CD4-positive, alpha-beta T cell treated with Interleukin-17A for 4 hours (primary cell): ENCODE measurements at places on chromosomes 2 and 18.

DNA sequence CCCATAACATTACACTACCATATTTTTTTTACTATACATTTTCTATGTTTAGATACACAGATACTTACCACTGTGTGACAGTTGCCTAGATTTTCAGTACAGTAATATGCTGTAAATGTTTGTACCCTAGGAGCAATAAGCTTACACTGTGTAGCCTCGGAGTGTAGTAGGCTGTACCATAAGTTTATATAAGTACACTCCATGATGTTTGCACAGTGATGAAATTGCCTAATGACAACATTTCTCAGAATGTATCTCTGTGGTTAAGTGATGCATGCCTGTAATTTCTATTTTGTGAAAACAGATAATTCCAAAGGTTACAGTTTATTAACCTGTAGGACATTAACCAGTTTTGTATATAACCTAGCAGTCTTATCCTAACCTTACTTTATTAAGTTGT is 128.1 kb upstream of the RBMS1 start:
- DNase-seq = no peak

DNA sequence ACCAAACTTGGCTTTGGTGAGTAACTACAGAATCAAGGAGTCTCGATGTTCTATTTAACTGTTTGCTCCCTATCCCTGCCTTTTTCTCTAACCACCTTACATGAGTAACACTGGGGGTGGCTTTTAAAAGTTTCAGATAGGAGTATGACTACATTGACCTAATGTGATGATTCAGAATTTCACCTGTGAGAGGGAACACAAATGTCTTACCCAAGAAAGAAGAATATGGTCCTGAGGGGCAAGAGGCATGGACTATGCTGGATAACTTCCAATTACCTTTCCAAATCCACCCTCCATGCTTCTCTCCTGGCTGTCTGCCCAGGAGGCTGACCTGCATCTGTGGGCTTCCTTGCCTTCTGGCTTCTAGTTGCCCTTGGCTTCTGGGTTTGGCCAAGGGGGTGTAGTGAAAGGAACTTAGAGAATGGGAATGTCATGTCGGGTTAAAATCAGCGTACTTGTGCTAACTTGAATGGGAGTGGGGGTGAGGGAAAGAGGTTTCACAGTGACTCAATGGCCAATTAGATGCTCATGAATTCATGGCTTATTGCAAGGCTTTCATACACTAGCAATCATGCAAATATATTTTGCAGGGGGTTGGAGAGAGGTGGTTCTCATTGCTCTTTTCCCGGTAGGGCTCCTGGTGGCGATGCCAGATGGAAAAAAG is 5.3 kb upstream of the IL36G start:
- no peak for DNase-seq

DNA sequence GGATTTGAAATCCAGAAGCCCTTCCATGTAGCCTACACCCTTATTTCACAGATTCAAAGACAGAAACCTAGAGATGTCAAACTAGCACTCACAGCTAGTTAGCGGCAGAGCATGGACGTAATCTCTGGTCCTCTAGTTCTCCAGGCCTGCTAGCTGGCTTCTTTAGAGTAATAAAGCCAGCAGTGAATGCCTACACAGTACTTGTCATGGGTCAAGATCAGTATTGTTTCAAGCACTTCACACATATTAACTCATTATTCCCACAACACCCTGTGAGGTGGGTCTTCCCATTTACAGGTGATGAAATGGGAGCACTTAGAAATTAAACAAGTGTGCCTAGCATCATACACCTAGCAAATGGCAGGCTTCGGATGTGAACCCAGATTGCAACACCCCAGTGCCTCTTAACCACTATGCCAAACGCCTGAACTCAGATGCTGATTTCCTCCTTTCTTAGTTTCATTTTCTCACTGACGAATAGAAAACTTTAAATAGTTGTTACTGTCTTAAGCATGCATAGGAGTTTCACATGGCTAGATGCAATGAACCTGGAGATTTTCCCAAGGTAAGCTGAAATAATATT is 14.5 kb upstream of the ZBTB14 start:
- peak; percentile 56 for DNase-seq

DNA sequence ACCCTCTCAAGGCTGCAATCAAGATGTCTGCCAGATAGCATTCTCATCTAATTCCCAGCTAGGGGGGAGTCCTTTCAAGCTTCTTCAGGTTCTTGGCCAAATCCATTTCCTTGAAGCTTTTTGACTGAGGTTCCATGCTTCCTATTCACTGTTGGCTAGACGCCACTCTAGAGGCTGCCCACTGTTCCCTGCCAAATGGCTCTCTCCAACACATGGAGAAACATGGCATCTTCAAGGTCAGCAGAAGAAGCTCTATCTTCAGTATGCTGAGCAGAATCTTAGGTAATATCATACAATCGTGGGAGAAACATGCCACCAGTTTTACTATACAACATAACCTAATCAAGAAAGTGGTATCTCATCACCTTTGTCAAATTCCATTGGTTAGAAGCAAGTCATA is 1985.1 kb upstream of the CELF4 start:
- no peak for DNase-seq

- no peak for DNase-seq
Measured at GRCh38 chr2:217394510-217395351, 534.9 kb upstream of the TNP1 start.

GRCh38 chr18:13470516-13471197 is 252.1 kb downstream of the LDLRAD4 start:
- no peak for DNase-seq

GRCh38 chr2:162017233-162017632 is 56.8 kb downstream of the DPP4 start:
- no peak for DNase-seq

DNA sequence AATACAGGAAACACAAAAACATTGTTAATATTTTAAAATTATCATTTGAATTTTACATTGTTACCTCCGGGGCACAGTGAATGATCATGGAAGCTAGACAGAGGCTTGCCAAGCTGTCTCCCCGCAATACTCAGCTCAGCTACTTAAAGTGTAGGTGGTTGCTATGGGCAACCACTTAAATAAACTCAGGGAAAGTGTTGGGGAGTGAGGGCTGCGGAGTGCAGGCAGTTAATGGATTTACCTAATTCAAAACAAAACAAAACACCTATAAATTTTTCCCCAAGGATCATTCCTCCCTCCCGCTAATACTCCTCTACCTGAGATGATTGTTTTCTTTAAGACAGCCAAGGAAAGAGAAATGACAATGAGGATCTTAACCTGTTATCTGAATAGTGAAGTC is 349.5 kb downstream of the TGIF1 start:
- DNase-seq = no peak

DNA sequence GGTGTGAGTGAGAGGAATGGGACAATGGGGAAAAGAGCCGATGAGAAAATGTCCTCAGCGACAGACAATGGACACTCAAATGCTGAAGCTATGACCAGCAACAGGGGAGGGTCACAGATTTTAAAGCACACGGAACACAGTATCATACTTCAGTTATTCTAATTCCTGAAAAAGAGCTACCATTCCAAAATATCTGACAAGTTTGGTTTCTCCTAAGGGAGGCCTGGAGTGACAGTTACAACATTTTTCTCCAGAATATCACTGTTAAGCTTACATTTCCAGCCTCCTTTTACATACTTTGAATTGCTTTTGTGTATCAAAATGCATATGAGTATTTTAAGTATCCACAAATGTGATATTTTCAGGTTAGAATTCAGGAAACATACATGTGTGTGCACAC is 321.6 kb upstream of the THUMPD2 start:
- DNase-seq = no peak

- DNase-seq = peak; percentile 67
Measured at GRCh38 chr2:28366496-28367282, 26.0 kb upstream of the FOSL2 start.

- DNase-seq = no peak
Measured at GRCh38 chr18:77750006-77750405, 500.4 kb downstream of the GALR1 start.

DNA sequence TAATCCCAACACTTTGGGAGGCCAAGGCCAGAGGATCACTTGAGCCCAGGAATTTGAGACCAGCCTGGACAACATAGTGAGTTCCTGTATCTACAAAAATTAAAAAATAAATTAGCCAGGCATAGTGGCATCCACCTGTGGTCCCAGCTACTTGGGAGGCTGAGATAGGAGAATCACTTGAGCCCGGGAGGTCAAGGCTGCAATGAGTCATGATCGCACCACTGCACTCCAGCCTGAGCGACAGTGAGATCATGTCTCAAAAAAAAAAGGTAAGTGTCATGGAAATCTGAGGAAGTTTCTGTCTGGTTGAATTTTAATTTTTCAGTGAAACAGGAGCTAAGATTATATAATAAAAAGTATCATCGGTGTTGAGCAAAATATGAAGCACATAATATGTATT is 2.5 kb upstream of the C2orf15 start:
- DNase-seq = no peak

- DNase-seq = no peak
Measured at GRCh38 chr2:206086716-206087350, 859 bp upstream of the INO80D start.

- DNase-seq = no peak
Measured at GRCh38 chr2:210611466-210611865, 55.1 kb downstream of the CPS1 start.

GRCh38 chr2:113905886-113906285 is 16.0 kb downstream of the ACTR3 start:
- no peak for DNase-seq

GRCh38 chr2:37301408-37301807 is 23.2 kb downstream of the PRKD3 start:
- no peak for DNase-seq

- no peak for DNase-seq
Measured at GRCh38 chr2:78585871-78586270, 439.6 kb upstream of the REG3G start.

DNA sequence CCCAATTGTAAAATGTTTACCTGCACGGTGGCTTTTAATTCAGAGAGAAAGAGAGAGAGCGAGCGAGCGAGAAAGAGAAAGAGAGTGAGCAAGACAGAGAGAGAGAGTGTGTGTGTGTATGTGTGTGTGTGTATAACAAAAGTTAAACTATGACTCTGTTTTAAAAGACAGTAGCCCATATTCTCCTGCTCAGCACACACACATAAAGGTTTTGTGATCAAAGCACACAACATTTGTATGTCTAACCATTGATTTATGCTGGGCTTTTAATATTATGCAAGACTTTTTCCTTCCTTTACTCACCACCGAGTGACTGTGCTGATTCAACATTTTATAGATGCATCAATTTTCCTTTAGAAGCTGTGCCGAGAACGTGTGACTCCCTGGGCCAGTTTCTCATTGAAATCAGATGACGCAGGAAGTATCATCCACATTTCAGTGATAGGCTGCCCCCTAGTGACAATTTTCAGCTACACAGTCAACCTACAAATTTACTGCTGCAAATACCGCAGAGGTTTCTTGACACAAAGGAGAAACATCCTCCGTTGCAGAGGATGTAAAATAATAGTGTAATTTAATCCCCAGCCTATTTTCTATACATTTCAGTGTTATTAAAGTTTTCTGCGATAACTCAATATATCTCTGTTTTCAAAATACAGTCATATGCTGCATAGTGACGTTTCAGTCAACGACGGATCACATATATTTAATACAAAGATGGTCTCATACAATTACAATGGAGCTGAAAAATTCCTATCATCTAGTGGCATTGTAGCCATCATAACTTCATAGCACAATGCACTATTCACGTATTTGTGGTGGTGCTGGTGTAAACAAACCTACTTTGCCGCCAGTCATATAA is 165.9 kb upstream of the TANK start:
- peak; percentile 80 for DNase-seq

- no peak for DNase-seq
Measured at GRCh38 chr2:205913668-205914067, 172.3 kb downstream of the INO80D start.

DNA sequence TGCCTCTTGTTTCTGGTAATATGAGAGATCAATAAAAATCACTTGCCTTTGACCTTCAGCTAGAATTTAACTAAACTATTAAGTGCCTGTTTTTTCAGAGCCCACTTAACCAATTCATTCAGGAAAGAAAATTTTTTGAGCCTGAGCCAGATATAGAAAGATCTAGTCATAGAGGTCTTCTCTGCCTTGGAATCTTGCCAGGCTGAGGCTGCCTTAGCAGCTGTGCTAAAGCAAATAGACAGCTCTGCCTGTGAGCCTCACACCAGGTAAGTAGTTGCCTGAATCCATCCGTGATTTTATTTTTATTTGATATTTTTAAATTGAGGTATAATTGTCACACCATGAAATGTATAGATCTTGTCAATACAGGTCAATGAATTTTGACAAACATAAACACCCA is 27.4 kb downstream of the EVX2 start:
- no peak for DNase-seq

DNA sequence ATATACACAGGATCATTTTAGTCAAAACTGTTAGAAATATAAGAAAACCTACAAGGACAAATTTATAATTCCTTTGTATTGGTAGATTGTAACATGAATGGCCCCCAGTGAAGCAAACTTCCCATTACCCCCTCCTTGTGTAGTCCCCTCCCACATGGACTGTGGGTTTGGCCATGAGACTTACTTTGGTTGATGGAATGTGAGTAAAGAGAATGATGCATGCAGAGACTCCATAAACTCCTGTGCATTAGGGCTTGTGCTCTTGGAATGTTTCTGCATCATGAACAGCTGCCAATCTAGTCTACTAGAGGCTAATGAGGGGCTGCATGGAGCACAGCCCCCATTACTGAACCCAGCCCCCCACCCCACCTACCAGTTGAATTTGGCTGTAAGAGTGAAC is 8.3 kb upstream of the TGFA start:
- DNase-seq = no peak

- DNase-seq = no peak
Measured at GRCh38 chr18:35095983-35096676, 54.9 kb downstream of the MAPRE2 start.

DNA sequence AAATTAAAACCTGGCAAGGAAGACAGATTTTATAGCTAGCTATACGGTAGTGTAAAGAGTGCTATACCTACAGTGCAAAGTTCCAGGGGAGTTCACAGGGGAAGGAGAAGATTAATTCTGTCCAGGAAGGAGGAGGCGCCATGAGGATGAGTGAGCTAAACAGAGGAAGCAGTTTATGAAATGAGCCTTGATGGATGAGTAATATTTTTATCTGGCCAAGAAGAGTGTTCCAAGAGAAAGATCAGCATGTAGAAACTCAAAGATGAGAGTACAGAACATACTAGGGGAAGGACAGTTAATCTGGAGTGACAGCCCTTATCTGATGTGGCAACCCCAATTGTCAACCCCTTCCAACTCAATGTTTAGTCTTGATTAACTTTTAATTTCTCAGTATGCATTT is 54.8 kb downstream of the CDH20 start:
- DNase-seq = no peak

GRCh38 chr2:11498543-11499034 is 32.6 kb upstream of the E2F6 start:
- no peak for DNase-seq

- no peak for DNase-seq
Measured at GRCh38 chr18:77487951-77488740, 238.5 kb downstream of the GALR1 start.

- no peak for DNase-seq
Measured at GRCh38 chr2:17583166-17583565, 42.7 kb downstream of the VSNL1 start.
